ENCODE measurements at places on chromosomes 2 and 18. TPM values are rescaled to one million over a fixed set of nuclear protein-coding genes. Genes with fewer than 3 reads are reported as not detected.

Gene MAB21L4
- total RNA-seq = 3.3 TPM

Gene ROCK1
- 33.0 TPM for total RNA-seq

Gene WNT10A
- total RNA-seq = 1.1 TPM

Gene NEU2
- not detected for total RNA-seq

Gene PCARE
- not detected for total RNA-seq

Gene VWC2L
- total RNA-seq = not detected

Gene BMP10
- not detected for total RNA-seq

Gene ZNF2
- 7.0 TPM for total RNA-seq

Gene CHRND
- not detected for total RNA-seq

Gene ARID5A
- 4.8 TPM for total RNA-seq

Gene CDKL4
- total RNA-seq = not detected

Gene TEX44
- not detected for total RNA-seq
